ENCODE measurements at places on chromosomes 16 and 17.
A peak's percentile ranks its signal among the peaks of the same experiment; 100 is the strongest.

GRCh38 chr17:42832213-42832933, 824 bp upstream of the PSME3 start:
- DNase-seq = no peak

GRCh38 chr16:74261068-74261467, 35.5 kb upstream of the PSMD7 start:
- no peak for DNase-seq

GRCh38 chr17:68993112-68993511, 37.9 kb upstream of the ABCA8 start:
- DNase-seq = no peak

GRCh38 chr17:8630227-8630801, at the start of gene MYH10:
MYH10 (minus strand) TSS chr17:8630725; CDS start chr17:8623246, 7,479 bp downstream.
- DNase-seq = no peak

GRCh38 chr16:9061358-9061813, 30.1 kb upstream of the HAPSTR1 start:
- no peak for DNase-seq

- no peak for DNase-seq
Observed at GRCh38 chr17:41651625-41652460, 27.5 kb upstream of the KRT17 start.

DNA sequence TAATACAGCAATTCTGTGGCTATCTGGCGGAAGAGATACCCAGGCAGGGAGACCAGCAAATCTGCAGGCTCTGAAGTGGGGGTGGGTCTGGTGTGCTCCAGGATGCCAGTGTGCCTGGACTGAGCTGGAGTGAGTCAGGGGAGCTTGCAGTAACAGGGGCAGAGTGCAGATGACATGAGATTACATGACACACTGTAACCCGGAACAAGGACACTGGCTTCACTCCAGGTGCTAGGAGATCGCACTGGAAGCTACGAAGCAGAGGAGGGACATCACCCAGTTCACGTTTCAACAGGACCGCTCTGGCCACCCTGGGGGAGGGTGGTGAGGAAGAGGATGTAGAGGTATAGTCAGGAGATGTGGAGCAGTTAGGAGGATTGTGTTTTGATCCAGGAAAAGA, 475.6 kb downstream of the CDH13 start:
- no peak for DNase-seq

DNA sequence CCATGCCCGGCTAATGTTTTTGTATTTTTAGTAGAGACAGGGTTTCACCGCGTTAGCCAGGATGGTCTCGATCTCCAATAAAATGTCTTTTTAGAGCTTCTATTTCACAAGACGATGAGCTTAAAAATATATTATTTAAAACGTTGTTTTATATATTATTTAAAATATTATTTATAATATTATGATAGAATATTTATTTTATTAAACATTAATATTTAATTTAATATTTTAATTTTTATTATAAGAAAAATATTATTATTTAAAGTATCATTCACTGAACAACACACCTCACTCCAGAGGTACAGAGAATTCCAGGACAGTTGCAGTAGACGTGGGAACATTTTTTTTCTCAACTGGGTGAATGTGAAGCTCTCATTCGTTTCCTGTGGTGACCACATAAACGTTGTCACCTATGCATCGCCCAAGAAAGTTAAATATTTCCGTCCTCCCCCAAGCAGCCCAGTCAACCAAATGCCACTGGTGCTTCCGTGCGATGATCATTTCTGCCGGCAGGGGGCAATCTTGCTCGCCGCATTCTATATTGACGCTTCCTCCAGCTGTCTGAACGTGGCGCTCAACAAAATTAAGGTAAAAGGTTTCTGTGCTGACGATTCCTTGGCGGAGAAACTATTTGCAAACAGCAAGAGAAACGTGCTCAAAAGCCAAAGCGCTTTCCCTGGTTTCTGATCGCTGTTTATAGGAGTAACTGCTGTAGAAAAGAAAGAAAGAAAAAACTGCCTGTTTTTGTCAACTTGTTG, 41.7 kb upstream of the PRSS54 start:
- peak; percentile 82 for DNase-seq

DNA sequence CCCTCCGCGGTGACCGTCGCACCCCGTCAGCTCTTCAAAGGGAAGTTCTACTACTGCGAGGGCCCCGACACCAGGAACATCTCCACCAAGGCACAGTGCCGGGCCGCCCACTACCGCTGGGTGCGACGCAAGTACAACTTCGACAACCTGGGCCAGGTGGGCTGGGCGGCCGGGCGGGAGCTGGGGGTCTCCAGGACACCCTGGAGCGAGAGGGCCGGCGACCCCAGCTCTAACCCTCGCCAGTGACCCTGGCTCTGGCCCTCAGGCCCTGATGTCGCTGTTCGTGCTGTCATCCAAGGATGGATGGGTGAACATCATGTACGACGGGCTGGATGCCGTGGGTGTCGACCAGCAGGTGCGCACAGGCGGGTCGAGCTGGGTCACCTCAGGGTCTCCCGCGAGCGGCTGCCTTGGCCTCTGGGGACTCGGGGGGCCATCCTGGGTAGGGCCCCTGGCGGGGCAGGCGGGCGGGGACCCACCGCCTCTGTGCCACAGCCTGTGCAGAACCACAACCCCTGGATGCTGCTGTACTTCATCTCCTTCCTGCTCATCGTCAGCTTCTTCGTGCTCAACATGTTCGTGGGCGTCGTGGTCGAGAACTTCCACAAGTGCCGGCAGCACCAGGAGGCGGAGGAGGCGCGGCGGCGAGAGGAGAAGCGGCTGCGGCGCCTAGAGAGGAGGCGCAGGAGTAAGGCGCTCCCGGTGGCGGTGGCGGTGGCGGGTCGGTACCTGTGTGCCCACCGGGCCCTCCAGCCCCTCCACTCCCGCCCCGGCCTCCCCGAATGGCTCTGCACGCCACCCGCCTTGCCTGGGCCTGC, 13.4 kb downstream of the TPSG1 start:
- no peak for DNase-seq

GRCh38 chr17:81519284-81520020, 6.9 kb upstream of the ACTG1 start:
- peak; percentile 69 for DNase-seq

- DNase-seq = no peak
Observed at GRCh38 chr16:11530171-11530940, 56.4 kb downstream of the LITAF start.

DNA sequence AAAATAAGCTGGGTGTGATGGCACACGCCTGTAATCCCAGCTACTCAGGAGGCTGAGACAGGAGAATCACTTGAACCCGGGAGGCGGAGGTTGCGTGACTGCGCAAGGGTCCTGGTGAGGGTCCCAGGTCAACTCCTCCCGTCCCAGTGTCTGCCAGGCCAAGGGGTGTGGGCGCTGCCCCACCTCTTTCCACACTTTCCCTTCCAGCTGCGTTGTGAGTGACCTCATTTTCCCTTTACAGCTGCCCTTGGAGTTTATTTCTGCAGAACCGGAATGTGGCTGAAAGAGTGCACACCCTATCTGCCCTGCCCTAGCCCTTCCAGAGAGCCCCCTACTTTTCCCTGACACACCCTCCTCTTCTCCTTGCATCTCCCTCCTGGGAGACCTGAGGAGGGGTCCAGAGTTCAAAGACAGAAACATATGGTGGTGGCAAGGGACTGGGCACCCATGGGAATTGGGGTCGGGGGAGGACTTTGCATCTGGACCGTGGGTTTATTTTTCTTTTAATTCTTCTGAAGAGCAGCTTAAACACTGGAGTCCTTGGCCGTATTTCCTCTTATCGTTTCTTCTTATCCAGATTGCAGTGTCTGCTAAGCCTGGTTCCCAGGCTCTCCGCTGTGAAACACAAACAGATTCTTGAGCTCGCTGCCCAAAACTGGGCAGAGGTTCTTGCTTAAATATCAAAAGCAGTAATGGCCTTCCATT, 20.9 kb downstream of the MRC2 start:
- no peak for DNase-seq

DNA sequence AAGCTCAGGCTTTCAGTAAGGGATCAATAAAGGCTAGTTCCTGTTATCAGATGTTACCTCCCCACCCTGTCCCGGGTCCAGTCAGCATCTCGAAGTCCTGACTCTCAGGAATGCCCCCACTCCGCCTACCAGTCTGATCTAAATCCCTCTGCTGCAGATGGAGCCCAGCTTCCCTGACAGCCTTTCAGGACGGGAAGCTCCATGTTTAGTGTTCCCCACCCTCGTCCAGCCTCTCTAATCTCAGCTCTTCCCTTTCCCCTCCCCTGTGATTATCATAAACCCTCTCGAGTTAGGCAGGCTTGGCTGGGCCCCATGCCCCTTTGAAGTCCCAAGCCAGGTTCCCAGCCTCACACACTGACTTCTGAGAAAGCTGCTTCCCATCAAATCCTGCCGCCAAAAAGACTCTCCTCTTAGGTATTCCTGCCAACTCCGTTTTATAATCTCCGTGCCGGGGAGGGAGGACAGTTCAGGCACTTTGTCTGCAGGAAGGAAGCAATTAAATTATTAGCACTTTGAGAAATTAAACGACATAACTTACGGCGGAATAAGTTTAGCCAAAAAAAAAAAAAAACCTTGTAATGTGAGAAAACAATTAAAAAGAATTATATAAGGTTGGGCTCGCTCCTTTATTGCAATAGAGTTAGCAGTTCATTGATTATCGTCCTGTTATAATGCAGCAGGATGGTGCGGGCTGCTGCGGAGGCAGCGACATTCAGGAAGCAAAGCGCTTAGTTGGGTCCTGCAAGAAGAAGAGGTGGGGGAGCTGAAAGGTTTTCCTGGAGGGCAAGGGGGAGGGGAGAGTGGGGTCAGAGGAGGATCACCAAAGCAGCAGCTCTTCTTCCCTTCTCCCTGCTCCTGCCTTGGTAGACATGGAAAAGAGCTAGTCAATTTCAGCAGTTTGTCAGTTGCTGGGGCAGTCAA, 16.8 kb upstream of the ETV4 start:
- no peak for DNase-seq

DNA sequence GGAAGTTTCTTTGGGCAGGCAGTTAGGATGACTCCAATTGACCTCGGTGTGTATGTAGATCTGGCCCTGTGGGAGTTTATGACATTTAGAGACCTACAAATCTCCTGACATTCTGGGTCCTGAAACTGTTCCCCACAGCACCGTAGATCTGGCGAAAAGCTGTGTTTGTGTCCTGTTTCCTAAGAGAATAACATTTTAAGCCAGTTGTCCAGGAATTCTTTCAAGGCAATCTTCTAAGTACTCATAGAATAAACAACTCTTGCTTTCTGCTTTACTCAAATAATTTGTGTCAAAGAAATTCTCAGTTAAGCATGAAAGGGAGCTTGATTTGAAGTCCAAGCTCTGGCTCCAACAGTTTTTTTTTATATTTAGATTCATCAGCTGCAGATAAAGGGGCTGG, 78.5 kb upstream of the ELAC2 start:
- DNase-seq = no peak

- DNase-seq = no peak
Observed at GRCh38 chr16:8816967-8817655, 19.5 kb downstream of the PMM2 start.

GRCh38 chr17:45848868-45849535, 4.3 kb downstream of the SPPL2C start:
- DNase-seq = no peak

DNA sequence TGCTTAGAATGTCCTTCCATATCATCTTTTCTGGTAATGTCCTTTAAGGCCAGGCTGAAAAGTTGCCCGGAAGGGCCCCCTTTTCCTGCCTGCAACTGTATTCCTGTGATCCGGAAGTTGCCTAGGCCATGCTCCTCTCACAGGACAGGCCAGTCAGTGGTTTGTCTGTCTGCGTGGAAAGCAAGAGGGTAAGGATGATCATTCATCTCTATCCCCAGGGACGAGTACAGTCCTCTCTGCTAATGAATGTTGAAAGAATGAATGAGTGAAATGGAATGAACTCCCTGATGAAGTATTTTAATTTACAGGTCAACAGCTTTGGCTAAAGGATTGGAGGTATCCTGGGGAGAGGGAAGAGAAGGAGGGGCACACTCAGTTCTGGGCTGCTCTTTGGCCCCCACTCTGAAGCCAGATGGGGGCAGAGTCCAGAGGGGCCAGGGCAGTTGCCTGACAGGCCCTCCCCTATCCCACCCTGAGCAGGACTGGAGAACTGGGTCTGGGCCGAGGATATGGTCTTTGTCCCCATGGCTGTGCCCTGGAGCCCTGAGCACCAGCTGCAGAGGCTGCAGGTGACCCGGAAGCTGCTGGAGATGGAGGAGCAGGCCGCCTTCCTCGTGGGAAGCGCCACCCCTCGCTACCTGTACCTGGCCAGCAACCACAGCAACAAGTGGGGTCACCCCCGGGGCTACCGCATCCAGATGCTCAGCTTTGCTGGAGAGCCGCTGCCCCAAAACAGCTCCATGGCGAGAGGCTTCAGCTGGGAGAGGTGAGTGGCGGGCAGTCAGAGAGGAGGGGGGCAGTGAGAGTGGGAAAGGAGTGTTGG, 3.2 kb downstream of the AOC3 start:
- no peak for DNase-seq

GRCh38 chr16:74729783-74730683, 29.4 kb upstream of the MLKL start:
- no peak for DNase-seq

DNA sequence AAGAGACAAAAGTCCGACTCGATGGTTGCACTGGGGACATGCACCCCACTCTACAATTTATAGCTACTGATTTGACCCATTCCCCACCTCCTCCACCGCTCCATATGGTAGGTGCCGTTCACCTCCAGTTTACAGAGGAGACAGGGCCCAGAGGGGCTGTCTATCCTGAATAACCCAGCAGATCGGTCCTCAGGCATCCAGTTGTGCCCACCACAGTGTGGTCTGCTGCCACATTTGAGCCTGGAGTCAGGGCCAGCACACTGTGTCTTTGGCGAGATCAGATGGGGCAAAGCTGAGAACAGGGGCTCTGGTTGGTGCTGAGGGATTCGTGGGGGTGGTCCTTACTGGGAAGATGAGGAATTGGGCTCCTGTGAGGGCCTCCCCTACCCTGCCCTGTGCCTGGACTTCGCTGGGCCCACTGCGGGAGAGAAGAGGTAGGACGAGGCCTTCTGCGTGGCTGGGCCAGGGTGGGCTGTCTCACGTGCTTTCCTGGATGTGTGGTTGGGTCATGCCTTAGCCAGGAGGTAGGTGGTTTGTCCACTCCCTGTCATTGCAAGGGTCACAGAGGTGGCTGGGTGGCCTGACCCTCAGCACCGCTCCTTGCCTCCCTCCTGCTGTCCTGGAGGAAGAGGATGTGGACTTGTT, 2.8 kb downstream of the ADCY7 start:
- no peak for DNase-seq

DNA sequence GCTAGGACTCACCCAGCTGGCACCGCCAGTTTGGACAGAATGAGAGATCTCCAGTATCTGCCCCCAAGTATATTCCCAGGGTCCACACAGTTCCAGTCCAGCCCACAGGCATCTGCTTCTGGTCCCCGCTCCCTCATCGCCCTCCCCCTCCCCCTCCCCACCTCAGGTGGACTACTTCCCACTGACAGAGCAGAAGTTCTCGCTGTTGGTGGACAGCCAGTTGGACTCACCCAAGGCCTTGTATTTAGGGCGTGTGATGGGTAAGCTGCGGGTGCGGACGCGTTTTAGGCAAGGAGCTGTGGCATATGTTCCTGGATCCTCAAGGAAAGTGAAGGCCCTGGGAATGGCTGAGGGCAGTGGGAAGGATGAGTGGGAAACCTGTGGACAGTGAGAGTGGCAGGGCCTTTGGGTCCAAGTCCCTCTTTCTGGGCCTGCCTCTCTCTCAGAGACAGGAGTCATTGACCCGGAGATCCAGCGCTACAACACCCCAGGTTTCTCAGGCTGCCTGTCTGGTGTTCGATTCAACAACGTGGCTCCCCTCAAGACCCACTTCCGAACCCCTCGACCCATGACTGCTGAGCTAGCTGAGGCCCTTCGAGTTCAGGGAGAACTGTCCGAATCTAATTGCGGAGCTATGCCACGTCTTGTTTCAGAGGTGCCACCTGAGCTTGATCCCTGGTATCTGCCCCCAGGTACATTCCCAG, 14.9 kb downstream of the CNTNAP1 start:
- DNase-seq = no peak

GRCh38 chr17:4998027-4998731, 429 bp downstream of the KIF1C start:
- peak; percentile 34 for DNase-seq

All from stimulated activated CD4-positive, alpha-beta T cell treated with anti-CD3 and anti-CD28 coated beads, Interleukin-4, amount 100 ng/mL, for 4 hours (primary cell).